ENCODE measurements at places on chromosomes 12 and 14.

DNA sequence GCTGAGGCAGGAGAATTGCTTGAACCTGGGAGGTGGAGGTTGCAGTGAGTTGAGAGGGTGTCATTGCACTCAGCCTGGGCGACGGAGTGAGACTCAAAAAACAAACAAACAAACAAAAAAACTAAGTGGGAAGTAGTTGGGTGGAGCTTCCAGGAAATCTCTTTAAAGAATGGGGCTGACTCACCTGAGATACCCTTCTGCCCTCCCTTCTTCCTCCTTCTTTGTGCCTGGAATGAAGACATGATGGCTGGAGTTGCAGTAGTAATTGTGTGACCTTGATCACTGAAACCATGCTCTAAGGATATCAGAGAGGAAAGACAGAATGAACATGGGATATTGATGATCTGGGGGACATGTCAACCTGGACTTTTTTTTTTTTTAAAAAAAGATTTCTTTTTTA is 87.6 kb upstream of the MED13L start:
- no peak for DNase-seq

- DNase-seq, result no peak
Observed at GRCh38 chr14:61891170-61891569, 128.9 kb downstream of the SNAPC1 start.

DNA sequence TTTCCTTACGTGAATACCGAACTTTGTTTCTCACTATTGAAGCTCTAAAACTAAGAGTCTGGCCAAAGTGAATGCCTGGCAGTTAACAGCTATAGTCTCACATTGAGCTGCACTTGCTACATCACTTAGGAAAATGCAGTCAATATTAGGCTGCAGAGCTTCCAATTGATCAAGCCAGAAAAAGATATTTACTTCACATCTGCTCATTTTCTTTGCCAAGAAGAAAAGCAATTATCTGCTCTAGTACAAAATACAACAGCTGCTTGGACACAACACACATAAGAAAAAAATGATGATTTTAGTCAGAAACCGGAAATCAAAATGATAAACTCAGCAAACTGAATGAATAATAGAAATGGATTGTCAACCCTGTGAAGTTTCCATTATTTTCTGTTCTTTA is 45.4 kb downstream of the TMTC1 start:
- no peak for DNase-seq

- peak; percentile 90 for DNase-seq
Observed at GRCh38 chr12:108332791-108333382, 6.2 kb downstream of the CMKLR1 start.

DNA sequence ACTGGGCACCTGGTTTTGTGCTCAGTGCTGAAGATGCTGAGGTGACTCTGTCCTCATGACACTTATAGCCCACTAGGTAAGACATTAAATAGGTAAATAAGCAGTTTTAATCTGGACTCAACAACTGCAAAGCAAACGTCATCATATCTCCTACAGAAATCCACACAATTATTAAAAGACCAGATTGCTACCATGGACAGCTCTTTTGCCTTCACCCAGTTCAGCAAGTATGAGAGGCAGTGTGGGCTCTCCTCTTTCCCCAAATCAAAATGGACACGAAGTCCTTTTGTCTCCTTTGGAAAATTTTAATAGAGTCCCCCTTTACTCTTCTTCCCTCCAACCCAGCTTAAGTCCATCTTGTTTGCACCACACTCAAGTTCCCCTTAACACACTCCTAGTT is 171.1 kb downstream of the RPAP3 start:
- DNase-seq, result no peak

- DNase-seq, result peak; percentile 92
Observed at GRCh38 chr14:96105926-96106441, 66.8 kb downstream of the C14orf132 start.

- DNase-seq, result no peak
Observed at GRCh38 chr14:79318371-79318770, 892.9 kb downstream of the DIO2 start.

DNA sequence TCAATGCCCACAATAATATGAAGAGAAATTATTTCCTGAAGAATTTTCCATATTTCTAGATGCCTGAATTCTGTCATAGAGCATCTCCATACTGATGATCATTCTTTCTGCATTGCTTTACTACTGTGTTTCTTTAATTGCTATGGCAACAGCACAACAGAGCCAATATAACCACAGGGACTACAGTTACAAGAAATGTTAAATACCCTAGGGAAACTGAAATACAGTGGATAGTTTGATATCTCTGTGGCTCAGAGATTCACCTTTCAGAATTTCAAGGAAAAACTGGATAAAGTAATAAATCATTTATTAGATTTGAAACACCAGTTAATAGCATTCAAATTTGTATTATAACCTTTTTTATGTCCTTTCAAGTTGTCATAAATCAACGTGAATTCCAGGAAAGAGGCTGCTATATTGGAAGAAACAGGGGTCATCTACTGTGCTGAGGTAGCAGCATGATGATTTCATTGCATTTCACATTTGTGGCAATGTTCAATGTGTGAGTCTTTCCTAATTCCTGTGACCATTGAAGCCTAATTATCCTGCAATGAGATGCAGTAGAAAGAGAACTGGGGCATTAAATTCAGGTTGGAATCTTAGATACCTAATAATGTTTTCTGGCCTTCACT is 267.1 kb downstream of the LRFN5 start:
- DNase-seq, result no peak

DNA sequence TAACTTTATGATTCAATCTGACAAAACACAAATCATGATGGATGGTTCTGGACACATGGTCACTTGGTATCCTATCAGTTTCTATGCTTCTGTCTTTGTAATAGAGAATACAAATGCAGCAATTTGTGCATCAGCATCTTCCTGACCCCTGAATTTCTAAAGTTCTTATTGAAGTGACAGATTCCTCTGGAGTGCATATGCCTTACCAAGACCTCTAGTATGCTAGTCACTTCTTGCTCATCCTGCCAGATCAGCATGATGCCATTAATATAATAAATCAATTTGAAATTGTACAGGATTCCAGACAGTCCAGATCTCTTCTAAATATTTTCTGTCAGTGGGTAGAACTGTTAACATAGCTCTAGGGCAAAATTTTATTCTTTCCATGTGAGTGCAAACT is 40.6 kb upstream of the GLIPR1 start:
- no peak for DNase-seq

DNA sequence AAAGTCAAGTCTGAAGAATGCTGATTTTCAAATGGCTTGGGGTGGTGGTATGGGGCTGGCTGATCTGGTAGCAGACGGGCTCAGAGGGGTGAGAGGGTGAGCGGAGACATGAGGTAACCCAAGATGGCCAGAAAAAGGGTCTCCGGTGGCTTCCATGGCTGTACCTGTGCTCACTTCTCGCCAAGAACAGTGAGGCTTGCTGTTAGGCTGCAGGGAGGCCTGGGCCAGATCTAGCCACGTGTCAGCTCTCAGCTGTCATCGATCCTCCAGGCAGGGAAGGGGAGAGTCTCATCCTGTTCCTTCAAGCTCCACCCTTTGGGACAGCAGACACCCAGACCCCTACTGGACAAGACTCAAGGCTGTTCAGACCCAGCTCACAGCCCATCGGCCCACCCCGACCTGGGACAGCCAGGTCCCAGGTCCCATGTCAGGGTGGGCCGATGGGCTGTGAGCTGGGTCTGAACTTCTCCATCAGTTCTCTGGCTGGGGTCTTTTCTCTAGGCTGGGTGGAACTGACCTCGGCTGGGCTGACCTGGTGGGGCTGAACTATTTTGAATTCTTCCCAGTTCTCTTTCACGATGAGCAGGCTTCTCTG is 9.0 kb downstream of the LRTM2 start:
- DNase-seq, result no peak

- DNase-seq, result peak; percentile 84
Observed at GRCh38 chr12:7090222-7090998, 1.8 kb downstream of the C1R start.

- no peak for DNase-seq
Observed at GRCh38 chr14:76806446-76806845, 6.2 kb downstream of the ANGEL1 start.

- DNase-seq, result no peak
Observed at GRCh38 chr12:40921563-40922163, 229.4 kb downstream of the CNTN1 start.

DNA sequence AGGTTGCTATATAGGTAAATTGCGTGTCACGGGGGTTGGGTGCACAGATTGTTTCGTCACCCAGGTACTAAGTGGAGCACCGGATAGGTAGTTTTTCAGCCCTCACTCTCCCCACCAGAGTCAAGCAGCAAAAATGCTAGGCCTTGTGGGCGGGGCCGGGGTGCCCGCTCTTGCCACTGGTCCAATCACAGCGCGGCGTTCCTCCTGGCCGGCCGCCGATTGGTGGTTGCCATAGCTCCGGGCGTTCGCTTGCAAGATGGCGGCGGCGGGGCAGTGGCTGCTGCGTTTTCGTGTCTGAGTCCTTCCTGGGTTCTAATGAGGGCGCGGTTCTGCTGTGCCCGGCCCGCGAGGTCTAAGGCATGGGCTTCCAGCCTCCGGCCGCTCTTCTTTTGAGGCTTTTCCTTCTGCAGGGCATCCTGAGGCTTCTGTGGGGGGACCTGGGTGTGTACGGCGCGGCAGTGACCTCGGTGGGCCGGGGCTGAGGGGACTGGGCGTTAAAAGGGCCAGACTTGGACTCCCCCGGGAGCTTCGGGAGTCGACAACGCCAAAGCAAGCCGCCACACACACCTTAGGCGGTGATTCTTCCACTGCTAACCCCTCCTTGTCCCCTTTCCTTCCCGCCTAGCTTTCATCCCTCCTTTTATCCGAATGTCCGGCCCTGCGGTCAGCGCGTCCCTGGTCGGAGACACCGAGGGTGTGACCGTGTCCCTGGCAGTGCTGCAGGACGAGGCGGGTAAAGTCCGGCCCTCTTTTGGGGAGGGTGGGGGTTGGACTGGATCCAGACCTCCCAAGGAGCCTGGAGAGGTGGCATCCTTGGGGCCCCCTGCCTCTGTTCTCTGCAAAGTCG is at the start of gene TCTN2:
TCTN2 (plus strand) TSS at position 232 of the 847 bp plus-strand sequence; CDS start at position 360, 128 bp downstream.
- DNase-seq, result peak; percentile 94

- DNase-seq, result no peak
Observed at GRCh38 chr12:54689984-54690383, 41.8 kb upstream of the DCD start.

GRCh38 chr14:105207460-105207901 is 26.4 kb upstream of the NUDT14 start:
- DNase-seq, result no peak

- no peak for DNase-seq
Observed at GRCh38 chr12:12474471-12474928, 88.2 kb downstream of the DUSP16 start.

- DNase-seq, result no peak
Observed at GRCh38 chr12:67750513-67751183, 102.1 kb downstream of the DYRK2 start.

GRCh38 chr14:99604766-99605298 is 825 bp upstream of the CCDC85C start:
- DNase-seq, result no peak

- no peak for DNase-seq
Observed at GRCh38 chr12:48058771-48059170, 47.1 kb downstream of the SENP1 start.

GRCh38 chr12:2957816-2958431 is 1.3 kb upstream of the TEAD4 start:
- no peak for DNase-seq

- peak; percentile 48 for DNase-seq
Observed at GRCh38 chr12:50185970-50186663, 18.9 kb upstream of the CERS5 start.

- DNase-seq, result no peak
Observed at GRCh38 chr12:30626847-30627246, 68.8 kb downstream of the IPO8 start.

DNA sequence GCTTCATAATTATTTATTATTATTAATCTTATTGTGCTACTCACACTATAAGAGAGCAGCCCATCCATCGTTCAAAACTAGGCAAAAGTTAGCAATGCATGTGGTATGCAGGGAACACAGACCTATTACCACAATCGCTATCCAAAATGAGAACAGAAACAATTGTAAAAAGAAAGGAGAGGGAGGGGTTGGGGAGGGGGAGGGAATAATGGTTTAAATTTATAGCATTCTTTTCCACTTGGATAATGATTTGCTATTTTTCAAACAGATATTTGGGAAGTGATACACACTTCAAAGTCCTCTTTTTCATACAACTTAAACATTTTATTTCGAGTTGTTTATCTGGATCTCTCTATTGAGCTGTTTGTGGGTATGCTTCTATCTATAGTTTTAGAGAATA is 248.6 kb upstream of the SOX5 start:
- DNase-seq, result no peak

- DNase-seq, result no peak
Observed at GRCh38 chr12:6688543-6688998, 604 bp downstream of the ZNF384 start.

DNA sequence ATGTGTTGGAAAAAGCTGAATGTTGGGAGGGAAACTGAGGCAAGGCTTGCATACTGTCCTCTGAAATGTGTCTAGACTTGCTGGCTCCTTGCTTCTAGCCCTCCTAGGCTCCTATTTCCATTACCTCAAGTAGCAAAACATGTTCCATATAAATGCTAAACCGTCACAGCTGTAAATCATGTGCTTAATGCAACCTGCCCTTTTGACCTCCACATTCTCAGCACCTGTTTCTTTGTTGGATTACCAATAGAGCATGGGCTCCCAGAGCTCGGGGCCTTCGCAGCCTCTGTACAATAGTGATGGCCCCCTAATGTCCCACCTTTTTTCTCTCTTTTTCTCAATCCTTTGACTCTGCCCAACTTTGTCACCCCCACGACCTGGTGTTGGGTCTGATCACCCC is 23.3 kb downstream of the RERGL start:
- no peak for DNase-seq

DNA sequence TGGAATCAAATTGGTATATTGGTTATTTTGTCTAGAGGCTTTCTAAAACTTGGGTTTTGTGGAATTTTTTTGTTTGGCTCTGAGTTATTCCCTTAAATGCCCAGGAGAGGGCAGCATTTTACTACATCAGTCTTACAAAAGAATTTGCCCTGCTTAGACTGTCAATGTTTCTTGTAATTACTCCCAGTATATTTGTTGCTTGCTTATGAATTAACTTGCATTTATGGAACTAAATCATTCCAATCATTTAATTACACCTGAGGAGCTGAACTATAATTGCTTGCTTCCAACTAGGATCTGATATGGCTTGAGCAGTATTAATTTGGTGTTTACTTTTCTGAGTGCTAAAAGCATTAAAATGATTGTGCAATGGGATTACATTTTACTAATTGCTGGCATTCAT is 48.7 kb downstream of the MIPOL1 start:
- DNase-seq, result no peak

DNA sequence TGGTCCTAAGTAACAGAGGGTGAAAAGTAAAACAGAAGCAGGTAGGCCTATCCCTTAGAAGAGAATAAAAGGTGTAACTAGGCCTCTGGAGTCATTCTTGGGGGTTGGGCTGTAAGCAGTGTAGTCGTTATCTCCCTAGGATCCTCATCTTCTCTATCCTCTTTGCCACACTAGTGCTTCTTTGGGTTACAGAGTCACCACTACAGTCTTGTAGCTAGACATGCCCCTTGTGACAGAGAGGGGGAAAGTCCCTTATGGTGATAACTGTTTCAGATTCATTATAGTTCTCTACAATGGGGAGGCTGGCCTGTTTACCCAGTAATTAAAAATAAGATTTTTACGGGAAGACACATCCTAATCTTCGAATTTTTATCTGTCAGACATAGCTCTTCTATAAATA is 16.4 kb upstream of the SRP54 start:
- no peak for DNase-seq

GRCh38 chr12:118033902-118034301 is 17.4 kb downstream of the RFC5 start:
- DNase-seq, result no peak

GRCh38 chr12:41531147-41531829 is 343.2 kb downstream of the PDZRN4 start:
- peak; percentile 82 for DNase-seq

- no peak for DNase-seq
Observed at GRCh38 chr14:73290279-73290678, 53.0 kb downstream of the PAPLN start.
